ENCODE measurements at places on chromosomes 12 and 14.

- no peak overlapping the region for H3K4me3 ChIP-seq
- peak overlapping the region; percentile 62 for H3K27ac ChIP-seq
- no peak for DNase-seq
- H3K4me1 ChIP-seq: peaks cover 3% of the 10 kb centered on the region
Measured at GRCh38 chr12:16603916-16604575, 1.9 kb downstream of the LMO3 start.

DNA sequence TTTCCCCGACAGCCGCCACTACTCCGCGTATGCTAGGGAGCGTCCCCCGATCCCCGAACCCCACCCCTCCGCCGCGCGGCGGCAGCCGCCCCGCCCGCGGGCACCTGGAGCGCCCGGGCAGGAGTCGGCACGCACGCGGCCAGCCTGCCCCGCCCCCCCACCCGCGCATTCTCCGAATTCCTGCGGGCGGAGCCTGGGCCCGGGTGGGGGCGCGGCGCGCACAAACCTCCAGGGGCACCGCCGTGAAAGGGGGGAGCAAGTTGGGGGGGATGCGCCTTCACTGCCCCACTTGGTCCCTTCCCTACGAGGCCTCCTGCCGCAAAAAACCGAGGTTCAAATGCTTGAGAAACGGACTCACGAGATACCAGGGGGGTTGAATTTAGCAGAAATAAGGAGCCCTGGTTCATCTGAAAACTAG lies 1.7 kb downstream of the AJUBA start:
- DNase-seq: peak; percentile 34
- no peaks in the 10 kb centered on the region for H3K36me3 ChIP-seq
- peak overlapping the region; percentile 35 for H3K27ac ChIP-seq

GRCh38 chr14:56745097-56745496 lies 65.2 kb downstream of the OTX2 start:
- H3K4me3 ChIP-seq: no peak overlapping the region
- DNase-seq: no peak
- no peaks in the 10 kb centered on the region for H3K36me3 ChIP-seq
- no peaks in the 10 kb centered on the region for H3K4me1 ChIP-seq
- H3K27me3 ChIP-seq: peaks cover 23% of the 10 kb centered on the region
- no peak overlapping the region for H3K27ac ChIP-seq

DNA sequence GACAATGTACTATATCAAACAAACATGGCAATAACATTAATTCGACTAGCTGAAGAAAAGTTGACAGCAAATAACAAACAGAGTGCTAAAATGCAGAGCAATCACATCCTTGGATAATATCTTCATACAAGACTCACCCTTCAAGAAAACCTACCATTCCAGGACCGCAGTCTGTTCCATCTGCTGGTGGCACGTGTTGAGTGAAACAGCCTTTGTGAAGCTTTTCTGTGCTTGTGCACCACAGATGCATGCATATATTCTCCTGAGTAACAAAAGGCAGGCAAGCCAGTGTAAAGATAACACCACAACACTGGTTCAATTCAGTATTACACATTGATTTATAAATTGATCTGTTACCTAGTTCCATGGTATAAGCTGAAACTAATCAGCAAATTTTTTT lies 89.3 kb downstream of the ADAMTS20 start:
- H3K4me1 ChIP-seq: no peaks in the 10 kb centered on the region
- no peak overlapping the region for H3K27ac ChIP-seq
- H3K27me3 ChIP-seq: no peaks in the 10 kb centered on the region
- no peak overlapping the region for H3K4me3 ChIP-seq
- H3K36me3 ChIP-seq: no peaks in the 10 kb centered on the region

GRCh38 chr14:105168979-105169507 lies 467 bp upstream of the JAG2 start:
- peak; percentile 56 for DNase-seq
- H3K36me3 ChIP-seq: no peaks in the 10 kb centered on the region
- peaks cover 28% of the 10 kb centered on the region for H3K4me1 ChIP-seq
- no peak overlapping the region for H3K4me3 ChIP-seq
- peak overlapping the region; percentile 52 for H3K27ac ChIP-seq
- H3K27me3 ChIP-seq: peaks cover 9% of the 10 kb centered on the region

DNA sequence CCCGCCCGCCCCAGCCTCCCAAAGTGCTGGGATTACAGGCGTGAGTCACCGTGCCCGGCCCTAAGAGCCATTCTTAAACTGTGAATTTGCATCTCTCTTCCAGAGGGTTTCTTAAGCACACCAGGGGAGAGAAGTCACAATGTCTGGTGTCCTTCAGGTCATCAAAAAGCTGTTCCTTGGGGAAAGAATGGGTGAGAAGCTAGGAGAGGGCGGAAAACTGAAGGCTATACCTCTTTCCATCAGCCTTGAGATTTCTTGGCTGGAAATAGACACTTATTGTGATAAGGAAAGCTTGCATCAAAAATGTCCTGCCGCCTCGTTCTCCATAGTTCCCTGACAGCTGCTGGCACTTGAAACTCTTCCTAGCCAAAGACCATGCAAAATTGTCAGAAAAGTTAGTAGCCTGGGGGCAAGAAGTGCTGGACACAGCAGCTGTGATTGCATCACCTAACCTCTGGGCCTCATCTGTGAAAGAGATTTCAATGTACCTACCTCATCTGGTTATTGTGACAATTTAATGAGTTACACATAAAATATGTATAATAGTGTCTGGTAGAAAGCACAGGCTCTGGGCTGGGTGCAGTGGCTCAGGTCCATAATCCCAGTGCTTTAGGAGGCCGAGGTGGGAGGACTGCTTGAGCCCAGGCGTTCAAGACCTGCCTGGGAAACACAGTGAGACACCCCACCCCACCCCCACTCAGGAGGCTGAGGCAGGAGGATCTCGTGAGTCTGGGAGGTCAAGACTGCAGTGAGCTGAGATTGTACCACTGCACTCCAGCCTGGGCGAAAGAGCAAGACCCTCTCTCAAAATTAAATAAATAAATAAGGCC lies 9.7 kb upstream of the UBC start:
- H3K4me3 ChIP-seq: no peak overlapping the region
- H3K4me1 ChIP-seq: peaks cover 4% of the 10 kb centered on the region
- H3K27ac ChIP-seq: no peak overlapping the region
- no peaks in the 10 kb centered on the region for H3K27me3 ChIP-seq
- no peak for DNase-seq

- no peak for DNase-seq
- H3K4me1 ChIP-seq: no peaks in the 10 kb centered on the region
- no peaks in the 10 kb centered on the region for H3K36me3 ChIP-seq
Measured at GRCh38 chr12:106290666-106291065, 11.9 kb upstream of the TCP11L2 start.

DNA sequence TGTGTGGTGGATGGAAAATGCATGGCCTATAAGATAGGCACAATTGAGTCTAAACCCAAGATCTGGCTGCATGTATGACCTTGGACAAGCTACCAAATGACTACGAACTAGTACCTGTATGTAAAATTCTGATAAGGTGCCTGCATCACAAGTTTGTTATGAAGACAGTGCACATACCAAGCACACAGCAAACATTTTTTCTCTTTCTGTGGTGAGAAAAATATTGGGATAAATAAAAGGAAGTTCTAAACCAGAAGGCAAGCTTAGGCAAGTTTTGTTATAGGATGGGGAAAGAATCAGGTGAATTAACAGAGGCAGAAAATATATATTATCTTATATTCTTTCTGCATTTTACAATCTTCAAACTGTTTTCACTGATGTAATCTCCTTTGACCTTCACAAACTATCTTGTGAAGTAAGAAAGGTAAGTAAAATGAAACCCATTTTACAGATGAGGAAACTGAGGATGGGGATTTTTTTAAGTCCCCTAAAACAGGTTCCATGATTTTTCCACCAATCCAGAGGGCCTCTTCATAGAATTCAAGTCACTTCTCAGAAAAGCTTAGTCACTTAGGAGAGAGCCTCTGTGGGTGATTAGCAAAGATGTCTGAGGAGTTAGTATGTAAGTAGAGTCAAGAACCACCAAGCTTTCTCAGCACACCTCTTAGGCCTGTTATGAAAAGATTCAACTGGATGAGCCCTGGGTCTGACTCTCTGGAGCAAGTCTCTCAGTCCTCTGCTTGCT lies 132.0 kb upstream of the RAP1B start:
- no peaks in the 10 kb centered on the region for H3K27me3 ChIP-seq
- no peak overlapping the region for H3K27ac ChIP-seq
- H3K4me3 ChIP-seq: no peak overlapping the region
- DNase-seq: no peak
- H3K4me1 ChIP-seq: no peaks in the 10 kb centered on the region
